Neural crest cell (in vitro differentiated cells): ENCODE measurements at places on chromosomes 5 and 9. TPM values are rescaled to one million over a fixed set of nuclear protein-coding genes. Genes with fewer than 3 reads are reported as not detected.

- DNase-seq = no peak
Measured at GRCh38 chr9:102700936-102701335, 294.2 kb upstream of the CYLC2 start.

GRCh38 chr5:29005386-29005785 is 1967.0 kb upstream of the CDH9 start:
- no peak for DNase-seq

DNA sequence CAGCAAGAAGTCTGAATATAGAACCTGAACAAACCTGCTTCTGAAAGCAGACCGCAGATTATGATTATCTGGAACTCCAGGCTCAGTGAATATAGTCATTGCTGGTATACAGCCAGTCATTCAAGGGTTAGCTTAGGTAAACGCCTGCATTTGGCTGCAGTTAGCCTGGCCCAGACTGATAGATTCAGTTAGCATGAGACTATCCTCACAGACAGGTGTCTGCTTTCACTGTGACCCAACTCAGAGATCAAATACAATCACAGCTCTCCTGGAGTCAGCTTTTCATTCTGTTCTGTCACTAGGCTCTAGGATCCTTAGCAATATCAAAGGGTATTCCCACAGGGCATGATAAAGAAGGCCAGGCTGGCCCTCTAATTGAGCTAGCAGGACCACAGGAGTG is 138.6 kb upstream of the PLCXD3 start:
- no peak for DNase-seq

GRCh38 chr9:109799792-109800191 is 19.8 kb downstream of the PALM2AKAP2 start:
- no peak for DNase-seq

GRCh38 chr5:131221888-131222287 is 42.0 kb upstream of the CDC42SE2 start:
- no peak for DNase-seq

PCDHA7 gene
- 1.9 and 2.3 TPM in 2 replicates for total RNA-seq

SHC3 gene
- 14.9 and 17.7 TPM in 2 replicates for total RNA-seq
